Fibroblast of mammary gland (primary cell): ENCODE measurements at places on chromosomes 2 and 18.

- DNase-seq = peak; percentile 90
Observed at GRCh38 chr2:65264821-65265670, 37.4 kb downstream of the ACTR2 start.

GRCh38 chr2:17540093-17540812 is at the start of gene VSNL1:
Gene VSNL1 (plus strand): TSS chr2:17540696. CDS start chr2:17592075, 51,379 bp downstream.
- peak; percentile 30 for DNase-seq

DNA sequence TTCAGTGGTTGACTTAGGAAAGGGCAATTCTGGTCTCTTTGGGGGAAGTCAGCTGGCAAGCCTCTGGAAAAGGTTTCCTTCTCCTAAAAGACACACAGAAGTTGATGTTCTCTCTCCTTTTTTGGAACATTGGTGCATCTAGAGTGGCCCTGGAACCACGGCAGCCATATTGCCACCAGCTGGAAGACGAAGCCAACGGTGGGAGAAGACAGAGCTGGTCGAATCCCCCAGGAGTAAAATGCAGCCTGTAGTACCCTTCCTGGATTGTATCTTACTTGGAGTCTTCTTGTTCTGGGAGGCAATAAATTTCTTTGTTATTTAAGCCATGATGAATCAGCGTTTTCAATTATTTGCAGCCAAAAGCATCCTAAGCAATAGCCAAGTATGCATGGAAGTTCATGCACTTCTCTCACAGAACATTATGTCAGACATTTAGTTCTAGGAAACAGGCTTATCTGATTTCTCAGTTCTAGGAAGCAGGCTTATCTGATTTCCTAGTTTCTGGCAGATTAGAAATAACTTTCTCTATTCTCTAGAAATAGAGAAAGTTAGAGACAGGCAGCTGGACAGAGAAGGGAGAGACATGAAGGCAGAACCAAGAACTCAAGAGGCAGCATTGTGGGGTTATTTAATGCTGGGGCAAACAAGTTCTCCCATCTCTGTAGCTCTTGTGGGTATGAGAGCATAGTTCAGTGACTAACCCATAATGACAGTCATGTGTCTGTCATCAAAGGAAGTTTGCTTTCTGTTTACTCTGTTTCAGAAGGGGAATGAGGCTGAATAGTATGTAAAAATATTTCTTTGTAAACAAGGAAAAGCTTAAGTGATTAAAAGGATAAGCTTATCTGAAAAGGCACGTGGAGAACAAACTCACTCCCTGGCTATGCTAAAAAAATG is 40.5 kb upstream of the NABP1 start:
- DNase-seq = peak; percentile 69

- no peak for DNase-seq
Observed at GRCh38 chr2:188078534-188078933, 213.1 kb upstream of the GULP1 start.

DNA sequence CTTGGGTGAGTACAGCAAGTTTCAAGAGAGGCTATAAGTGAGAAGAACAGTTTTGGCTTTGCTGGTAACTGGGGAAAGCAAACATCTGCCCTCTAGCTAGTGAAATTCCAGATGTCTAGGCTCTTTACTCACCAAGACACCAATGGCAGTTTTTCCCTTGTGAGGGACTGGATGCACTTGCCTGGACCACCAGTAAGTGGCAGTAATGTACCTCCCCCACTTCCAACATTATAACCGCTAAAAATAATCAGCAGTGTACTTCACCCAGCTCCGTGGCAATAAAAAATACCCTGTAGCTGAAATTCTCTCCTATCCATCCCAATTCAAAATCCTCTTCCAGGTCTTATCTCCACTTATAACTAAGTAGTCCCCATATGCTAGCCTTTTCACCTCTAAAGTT is 383.9 kb downstream of the ARHGAP15 start:
- peak; percentile 73 for DNase-seq

- DNase-seq = peak; percentile 33
Observed at GRCh38 chr2:65548576-65549256, 116.3 kb upstream of the SPRED2 start.

DNA sequence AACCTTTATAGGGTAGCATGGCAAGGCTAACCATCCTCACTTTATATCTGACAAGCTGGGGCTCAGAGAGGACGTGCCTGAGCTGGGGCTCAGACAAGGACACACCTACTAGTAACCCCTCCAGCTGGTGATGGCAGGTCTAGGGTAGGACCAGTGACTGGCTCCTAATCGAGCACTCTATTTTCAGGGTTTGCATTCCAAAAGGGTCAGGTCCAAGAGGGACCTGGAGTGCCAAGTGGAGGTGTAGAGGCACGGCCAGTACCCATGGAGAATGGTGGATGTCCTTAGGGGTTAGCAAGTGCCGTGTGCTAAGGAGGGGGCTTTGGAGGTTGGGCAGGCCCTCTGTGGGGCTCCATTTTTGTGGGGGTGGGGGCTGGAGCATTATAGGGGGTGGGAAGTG is 1.2 kb upstream of the DES start:
- DNase-seq = no peak

DNA sequence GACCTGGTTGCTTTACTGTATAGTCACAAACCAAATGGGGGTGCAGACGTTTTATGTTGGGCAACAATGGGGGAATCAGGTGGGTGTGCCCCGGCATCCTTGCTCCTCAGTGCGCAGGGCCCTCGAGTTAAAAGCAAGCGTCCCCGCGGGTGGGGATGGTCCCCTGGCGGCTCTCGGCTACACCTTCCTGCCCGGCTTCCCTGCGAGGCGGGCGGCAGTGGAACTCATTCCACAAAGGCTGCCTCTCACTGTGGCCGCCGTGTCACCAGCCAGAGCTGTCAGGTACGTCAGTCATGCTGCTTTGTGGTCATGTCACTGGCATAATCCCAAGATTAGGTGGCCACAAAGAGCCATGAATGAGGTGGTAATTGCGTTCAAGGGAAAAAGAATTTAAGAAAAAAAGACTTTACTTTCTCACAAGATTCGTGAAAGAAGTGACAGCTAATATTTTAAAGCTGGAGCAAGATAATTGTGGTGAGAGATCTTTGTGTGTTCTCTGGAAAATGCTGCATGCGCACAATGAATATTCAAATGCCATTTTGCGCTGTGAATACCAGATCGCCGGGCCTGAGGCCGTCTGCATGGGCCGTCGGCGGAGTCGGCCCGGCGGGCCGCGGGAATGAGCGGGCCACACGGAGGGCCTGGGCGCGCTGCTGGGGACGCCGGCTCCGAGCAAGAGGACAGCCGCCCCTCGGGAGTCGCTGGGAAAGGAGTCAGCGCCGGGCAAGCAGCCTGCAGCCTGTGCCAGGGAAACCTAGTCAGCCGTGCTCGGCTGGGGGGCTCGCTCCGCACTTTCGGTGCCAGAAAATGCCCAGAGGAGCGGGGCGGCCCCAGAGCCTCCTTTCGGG is 82.3 kb upstream of the LDLRAD4 start:
- DNase-seq = no peak

DNA sequence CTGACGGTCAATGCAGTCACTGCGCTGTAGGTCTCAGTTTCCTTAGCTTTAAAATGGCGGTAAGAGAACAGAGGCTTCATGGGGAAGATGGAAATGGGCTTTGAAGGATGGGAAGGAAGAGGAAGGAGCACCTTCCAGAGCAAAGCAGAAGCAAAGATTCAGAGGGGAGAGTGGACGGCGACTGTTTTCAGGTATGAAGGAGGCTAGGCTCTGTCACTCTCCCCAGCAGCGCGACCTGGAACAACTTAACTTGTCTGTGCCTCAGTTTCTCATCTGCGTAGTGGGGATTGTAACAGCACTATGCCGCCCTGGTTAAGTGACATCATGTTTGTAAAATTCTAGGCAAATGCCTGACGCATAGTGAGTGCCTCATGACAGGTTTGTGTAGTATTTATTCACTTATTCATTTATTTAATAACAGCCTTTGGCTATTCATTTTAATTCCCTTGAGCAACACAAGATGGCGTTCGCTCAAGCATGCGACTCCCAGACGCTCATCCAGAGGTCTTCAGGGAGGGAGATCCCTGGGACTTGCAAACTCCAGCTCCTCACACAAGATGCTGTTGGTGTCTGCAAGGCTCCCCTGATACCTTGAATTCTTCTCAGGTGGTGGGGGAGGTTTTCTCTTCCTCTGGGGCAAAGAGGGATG is 336.3 kb downstream of the DYSF start:
- peak; percentile 35 for DNase-seq

DNA sequence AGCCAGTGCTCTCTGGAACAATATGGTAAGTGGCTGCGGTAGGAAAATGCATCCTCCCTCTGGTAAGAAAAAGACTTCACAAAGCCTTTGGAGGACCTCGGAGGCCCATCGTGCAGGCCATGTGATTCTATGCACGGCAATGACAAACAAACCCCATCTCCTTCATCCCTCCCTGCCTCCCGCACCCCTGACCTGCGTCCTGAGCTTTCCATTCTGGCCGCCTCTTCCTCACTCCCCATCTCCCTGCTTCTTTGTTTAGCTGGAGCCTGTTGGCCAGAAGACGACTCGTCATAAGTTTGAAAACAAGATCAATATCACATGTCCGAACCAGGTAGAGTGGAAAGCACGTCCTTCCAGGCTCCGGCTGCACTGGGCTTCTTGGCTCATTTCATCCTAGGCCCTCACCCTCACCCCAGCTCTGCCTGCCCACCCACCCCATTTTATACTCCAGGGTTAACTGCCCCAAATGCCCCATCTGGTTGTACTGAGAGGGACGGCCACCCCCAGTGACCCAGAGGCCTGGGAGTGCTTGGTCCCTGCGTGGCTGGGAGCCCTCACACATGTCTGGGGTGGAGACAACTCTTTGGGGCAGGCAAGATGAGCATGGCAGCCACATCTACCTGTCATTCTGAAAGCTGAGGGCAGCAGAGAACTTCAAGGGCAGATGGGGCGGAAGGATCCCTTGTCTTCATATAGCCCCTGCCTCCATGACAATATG is 94.0 kb downstream of the PLB1 start:
- DNase-seq = no peak

- DNase-seq = no peak
Observed at GRCh38 chr2:134985061-134985460, 62.2 kb downstream of the MAP3K19 start.

- DNase-seq = no peak
Observed at GRCh38 chr2:127577503-127577902, 42.0 kb downstream of the MYO7B start.

GRCh38 chr2:191748059-191748461 is 70.1 kb downstream of the NABP1 start:
- DNase-seq = peak; percentile 84

DNA sequence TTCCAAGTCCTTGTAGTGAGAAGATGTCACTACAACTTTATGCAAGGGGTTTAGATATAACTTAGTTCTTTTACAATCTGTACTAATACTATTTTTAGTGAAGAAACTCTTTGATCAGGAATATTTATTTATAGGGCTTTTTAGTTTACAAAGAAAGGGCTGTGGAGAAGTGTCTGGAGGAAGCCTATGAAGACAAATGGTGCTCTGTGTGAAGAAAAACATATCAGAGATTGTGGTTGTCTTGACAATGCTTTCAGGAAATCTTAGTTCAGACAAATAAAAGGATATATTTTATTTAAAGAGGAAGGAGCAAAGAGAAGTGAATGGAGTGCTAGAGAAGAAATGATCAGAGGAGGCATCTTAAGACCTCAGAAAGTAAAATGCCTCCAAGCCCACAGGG is 824.9 kb downstream of the DCDC2C start:
- DNase-seq = no peak

GRCh38 chr2:109261906-109262631 is 133.1 kb downstream of the SH3RF3 start:
- no peak for DNase-seq
